ENCODE measurements at places on chromosomes 2 and 18.

- no peak for DNase-seq
These were observed 7.8 kb downstream of the NT5DC4 start for GRCh38 chr2:112728378-112729175.

DNA sequence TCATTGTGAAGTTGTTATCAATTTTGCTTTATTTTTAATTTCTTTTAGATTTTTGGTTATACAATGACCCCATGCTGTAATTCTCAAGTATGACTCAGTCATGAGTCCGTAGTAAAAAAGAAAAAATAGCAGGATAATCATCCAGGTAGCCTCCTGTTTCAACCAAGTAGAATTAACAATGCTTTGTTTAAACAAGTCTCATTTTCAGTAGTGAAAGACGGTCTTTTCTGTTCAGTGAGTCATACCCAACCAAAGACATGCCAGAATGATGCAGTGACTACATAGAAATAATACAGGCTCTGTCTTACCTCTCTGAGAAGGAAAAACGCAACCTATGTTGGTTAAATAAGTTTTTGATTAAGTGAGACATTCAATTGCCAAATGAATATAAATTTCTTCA is 67.8 kb upstream of the DSC1 start:
- no peak for DNase-seq

DNA sequence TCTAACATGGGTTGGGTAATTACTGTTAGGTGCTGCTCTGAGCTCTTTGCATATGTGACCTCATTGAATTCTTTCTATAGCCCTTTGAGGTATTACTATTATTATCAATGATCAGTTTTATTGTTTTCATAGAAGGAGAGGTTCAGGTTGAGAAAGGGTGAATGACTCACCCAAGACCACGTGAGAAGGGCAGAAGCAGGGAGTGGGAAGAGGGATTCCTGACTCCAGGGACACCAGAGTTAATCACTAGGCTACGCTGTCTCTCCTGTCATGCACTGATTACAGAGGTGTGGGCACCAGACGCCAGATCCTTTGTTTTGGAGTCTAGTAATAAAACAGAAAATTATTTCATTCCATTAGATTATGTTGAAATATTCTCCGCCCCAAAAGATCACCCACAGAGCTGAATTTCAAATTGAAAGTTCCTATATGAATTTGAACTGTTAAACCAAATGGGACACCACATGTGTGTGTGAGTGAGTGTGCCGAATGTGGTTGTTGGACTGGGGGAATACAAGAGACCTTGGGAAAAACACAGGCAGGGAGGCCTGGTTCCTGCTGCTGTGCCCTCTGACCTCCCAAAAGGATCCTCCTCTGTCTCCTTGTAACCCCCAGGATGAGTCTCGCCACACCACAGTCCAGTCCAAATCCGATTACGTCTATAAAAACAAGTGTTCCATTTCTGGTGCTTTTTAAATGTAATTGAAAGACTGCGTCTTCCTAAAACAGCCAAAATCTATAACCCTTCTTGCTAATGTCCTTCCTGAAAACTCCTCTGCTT is 215.4 kb downstream of the ZNF521 start:
- DNase-seq = no peak

DNA sequence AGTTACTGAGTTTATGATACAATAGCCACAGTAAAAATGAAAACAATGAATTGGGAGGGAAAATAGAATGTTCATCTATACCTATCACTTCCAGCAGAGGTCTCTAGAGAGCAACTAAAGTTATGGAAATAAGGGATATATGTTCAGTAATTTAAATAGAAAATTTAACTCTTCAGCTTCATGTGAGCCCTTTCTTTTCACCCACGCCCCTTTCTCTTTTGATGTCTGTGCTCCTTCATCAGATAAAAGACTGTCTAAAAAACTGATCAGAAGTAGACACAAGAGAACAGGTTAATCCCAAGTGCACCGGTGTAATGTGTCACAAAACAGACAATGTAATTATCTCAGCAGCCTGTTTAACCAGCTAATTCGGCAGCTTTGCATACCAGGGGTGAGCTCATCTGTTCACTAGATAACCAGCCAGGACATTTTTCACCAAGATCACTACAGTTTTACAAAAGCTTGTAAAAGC is 238.5 kb upstream of the ERBB4 start:
- no peak for DNase-seq

DNA sequence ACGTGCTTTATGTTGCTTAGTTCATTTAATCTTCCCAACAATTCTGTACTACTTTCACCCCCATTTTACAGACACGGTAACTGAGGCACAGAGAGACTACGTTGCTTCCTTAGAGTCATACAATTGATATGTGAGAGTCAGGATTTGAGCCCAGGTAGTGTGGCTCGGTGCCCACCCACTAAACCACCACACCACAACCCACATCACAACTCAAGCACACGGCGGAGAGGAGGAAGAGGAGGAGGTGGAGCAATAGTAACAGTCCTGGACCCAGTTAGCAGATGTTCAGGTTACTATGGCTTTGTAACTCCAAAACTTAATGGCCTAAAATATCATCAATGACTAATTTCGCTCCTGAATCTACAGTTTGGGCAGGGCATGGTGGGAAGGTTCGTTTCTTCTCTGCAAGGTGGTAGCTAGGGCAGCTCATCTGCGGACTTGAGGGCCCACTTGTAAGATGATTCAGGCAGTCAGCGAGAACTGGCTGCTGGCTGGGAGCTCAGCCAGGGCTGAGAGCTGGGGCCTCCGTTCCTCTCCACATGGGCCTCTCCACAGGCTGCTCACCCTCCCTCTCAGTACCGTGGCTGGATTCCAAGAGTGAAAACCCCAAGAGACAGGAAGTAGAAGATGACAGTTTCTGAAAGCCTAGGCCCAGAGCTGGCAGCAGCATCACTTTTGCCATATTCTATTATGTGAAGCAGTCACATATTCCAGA is 167.1 kb downstream of the ZFP36L2 start:
- DNase-seq = no peak

- no peak for DNase-seq
These were observed 102.7 kb upstream of the SMAD2 start for GRCh38 chr18:48032876-48033789.

DNA sequence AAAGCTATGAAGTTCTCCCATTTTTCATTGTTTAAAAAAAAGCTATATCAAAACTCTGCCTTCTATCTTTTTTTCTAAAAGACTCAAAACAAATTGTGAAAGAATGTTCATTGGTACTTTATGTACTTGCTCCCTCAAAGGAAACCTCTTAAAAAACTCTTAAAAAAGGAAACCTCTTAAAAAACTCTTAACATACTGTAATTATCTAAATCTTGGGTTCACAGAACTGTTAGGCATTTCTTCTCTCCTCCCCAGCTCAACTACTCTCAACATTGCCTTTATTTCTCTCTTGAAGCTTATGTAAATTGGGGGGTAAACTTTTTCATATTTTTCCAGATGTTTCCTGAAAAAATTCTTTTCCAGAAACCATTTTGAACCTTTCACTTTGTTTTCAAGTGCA is 330.5 kb upstream of the SLC39A10 start:
- DNase-seq = no peak

DNA sequence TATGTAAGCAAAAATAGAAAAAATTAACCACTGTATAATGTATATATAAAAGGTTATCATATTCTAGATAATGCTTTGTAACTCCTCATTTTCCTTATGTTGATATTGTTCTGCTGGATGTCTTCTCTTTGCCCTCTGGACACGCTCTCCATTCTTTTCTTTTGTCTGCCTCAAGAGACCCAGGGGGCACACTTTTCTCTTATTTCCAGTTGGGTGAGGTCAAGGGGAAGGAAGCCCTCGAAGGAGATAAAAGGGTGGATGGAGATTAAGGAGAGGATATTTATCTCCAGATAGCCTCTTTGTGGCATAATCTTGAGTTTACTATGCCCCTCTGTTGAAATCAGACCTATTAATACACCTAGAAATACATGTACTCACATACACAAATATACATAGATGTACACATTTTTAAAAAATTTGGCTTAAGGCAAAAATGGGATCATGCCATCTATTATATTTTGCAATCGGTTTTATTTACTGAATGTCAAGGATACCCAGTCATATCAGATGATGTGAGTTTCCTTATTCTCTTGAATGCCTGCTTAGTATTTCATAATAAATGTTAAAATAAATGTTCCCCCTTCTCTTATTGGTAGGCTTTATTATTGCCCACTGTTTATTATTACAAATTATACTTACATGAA is 65.3 kb downstream of the LCLAT1 start:
- DNase-seq = no peak

- no peak for DNase-seq
These were observed 397.2 kb upstream of the CDH2 start for GRCh38 chr18:28574175-28574574.

DNA sequence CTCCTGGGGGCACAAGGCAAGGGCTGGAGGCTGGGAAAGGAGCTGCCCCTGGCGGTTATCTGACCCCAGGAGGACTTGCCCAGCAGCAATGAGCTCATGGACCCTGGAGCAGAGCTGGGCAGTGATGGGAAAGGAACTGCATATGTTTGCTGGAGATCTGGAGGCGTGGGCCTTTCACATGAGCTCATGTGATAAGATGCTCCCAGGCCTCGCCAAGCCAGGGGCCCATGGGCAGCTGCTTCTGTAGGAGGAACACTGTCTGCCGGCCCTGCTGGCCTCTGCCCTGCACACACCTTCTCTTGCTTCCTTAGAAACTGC is 9.0 kb upstream of the NPPC start:
- no peak for DNase-seq

- no peak for DNase-seq
These were observed 2.9 kb downstream of the MEX3C start for GRCh38 chr18:51194604-51195003.

DNA sequence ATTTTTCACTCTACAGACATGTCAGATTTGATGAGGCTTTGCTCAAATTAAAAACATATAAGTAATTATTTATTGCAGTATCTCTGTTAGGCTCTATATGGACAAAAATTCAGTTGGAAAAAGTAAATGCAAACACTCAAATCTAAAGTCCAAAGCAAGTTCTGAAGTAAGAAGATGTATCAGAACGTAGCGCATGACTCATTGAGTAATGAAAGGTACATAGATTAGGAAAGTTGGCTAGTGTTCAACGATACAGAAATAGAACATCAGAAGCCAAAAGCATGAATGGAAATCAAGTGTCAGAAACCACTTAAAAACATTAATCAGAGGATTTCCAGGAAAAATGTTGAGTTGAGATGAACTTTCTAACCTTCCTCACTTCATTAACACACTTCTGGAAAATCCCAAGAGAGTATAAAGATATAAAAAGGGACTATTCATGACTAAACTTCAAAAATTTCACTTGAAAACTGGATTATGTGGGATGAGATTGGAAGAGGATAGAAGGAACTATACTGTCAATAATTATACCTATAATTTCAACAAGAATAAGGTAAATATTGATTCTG is 494.1 kb downstream of the LRRTM4 start:
- no peak for DNase-seq

GRCh38 chr2:66649006-66649405 is 214.1 kb downstream of the MEIS1 start:
- no peak for DNase-seq

Data from HuH-7.5 (cell line).